ENCODE measurements at places on chromosomes 4 and X.
A peak's percentile ranks its signal among the peaks of the same experiment; 100 is the strongest.

DNA sequence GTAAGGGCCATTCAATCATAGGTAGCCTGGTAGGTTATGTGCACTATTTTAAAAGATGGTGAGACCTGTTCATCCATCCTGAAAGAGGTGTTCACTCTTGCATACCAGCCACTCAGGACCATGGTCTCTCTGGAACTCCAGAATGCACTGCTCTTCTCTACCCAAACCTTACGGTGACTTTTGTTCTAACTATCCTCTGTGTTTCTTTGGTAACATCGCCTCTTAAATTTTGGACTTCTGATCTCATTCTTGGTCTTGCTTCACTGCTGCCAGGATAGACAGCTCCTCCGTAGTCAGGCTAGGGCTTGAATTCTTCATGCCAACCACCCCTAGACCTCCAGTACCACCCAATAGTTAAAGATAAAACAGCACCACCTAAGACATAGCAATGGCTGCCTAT lies 346.3 kb upstream of the GALNT7 start:
- DNase-seq, result no peak

GRCh38 chr4:89217604-89218003 lies 90.0 kb downstream of the GPRIN3 start:
- no peak for DNase-seq

DNA sequence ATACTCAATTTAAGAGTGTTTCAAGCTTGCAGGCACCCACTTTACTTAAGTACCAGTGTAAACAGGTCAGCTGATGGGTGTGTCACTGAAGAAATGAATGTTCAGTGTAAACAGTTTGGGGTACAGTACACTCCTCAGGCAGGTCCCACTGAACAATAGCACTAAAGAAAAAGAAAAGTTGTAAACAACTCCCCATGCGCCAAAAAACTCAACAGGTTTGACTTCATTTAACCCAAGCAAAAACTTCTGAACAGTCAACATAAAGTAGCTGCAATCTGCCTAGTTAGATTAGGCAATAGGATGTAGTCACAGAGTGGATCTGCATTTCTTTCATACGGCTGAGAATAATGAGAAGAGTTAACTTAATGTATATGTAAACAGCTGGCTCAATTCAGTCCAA lies 93.2 kb downstream of the FAM13A start:
- peak; percentile 56 for DNase-seq

- no peak for DNase-seq
Measured at GRCh38 chrX:6383488-6383887, 151.4 kb downstream of the VCX3A start.

DNA sequence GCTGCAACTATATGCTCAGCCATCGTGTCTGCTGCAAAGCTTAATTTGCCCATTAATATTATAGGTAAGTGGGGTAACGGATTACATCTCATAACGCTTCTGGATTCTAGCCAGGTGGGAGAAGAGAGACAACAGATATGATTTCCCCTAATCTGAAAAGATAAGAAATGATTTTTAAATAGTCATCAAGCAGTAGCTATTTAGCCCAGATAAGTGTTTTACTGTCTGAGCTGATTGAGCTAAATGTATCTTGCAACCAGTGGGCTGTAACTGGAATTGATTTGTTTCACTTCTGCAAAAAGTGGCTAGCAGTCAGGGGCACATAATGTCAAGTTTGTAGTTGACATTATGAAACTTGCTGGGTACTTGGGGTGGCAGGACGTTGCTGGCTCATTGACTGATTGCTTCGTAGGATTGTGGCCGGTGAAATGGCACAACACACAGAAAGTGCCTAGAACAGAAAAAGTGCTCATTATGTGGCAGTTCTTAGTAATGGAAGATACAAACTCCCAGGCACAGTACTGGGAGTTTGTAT lies 18.5 kb downstream of the LAP3 start:
- no peak for DNase-seq

- DNase-seq, result no peak
Measured at GRCh38 chrX:152873361-152873760, 24.5 kb upstream of the ZNF185 start.

GRCh38 chrX:9913146-9913433 lies 54.1 kb upstream of the CLDN34 start:
- peak; percentile 22 for DNase-seq

DNA sequence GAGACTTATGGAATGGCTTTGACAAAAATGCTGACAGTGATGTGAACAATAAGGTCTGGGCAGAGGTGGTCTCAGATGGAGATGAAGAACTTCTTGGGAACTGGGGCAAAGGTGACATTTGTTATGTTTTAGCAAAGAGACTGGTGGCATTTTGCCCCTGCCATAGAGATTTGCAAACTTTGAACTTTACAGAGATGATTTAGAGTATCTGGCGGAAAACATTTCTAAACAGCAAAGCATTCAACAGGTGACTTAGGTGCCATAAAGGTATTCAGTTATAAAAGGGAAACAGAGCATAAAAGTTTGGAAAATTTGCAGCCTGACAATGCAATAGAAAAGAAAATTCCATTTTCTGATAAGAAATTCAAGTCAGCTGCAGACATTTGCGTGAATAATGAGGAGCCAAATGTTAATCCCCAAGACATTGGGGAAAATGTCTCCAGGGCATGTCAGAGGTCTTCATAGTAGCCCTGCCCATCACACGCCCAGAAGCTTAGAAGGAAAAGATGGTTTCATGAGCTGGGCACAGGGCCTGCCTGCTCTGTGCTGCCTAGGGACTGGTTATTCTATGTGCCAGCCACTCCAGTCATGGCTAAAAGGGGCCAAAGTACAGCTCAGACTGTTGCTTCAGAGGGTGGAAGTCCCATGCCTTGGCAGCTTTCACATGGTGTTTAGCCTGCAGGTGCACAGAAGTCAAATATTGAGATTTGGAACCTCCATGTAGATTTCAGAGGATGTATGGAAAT lies 782.2 kb downstream of the TRAM1L1 start:
- no peak for DNase-seq

DNA sequence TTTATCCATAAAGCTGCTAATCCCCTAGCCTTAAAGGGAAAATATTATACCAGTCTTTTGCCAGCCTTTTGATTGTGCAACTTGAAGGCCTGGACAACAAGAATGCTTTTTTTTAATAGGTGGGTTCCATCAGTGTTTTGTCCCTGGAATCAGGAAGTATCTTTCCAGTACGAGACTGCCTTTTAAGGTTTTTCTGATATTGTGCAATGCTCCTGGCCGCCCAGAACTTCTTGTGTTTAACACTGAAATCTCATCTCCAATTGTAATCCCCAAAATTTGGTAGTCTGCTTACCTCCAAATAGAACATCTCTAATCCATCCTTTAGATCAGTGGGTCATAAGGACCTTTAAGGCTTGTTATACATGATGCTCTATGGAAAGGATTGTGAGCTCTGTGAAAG lies 256.7 kb downstream of the NAF1 start:
- DNase-seq, result no peak

DNA sequence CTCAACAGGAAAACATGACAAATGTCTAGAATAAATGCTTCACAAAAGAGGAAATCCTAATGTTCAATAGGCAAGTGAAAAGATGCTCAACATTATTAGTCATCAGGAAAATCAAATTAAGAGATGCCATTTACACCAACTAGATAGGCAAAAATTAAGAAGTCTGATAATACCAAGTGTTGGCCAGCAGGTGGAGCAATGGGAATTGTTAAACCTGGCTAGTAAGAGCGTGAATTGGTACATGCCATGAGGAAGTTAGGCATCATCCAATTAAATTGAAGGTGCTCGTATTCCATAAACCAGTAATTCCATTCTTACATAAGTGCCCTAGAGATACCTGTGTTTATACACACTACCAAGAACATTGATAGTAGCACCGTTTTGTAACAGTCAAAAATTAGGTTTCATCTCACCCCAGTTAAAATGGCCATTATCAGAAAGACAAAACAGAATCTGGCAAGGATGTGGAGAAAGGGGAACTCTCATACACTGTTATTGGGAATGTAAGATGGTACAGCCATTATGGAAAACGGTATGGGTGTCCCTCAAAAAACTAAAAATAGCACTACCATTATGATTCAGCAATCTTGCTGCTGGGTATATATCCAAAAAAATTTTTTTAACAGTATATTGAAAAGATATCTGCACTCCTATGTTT lies 14.0 kb upstream of the ZCCHC18 start:
- peak; percentile 62 for DNase-seq

DNA sequence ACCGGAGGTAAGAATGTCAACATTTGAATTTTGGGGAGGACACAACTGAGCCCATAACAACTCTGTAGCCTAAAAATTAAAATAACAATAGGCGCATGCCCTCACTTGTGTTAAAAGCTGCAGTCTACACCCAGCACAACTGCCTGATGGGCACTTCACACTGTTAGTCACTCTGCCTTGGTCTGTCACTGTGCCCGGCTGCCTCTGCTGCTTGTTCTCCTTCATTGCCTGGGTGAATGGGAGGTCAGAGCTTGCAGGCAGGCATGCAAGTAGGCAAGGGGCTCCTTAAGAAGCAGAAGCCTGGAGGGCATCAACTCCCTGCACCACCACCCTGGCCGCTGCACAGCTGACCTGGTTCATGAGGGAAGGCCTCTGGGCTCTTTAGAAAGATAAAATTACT lies 374.8 kb downstream of the MID1IP1 start:
- no peak for DNase-seq

DNA sequence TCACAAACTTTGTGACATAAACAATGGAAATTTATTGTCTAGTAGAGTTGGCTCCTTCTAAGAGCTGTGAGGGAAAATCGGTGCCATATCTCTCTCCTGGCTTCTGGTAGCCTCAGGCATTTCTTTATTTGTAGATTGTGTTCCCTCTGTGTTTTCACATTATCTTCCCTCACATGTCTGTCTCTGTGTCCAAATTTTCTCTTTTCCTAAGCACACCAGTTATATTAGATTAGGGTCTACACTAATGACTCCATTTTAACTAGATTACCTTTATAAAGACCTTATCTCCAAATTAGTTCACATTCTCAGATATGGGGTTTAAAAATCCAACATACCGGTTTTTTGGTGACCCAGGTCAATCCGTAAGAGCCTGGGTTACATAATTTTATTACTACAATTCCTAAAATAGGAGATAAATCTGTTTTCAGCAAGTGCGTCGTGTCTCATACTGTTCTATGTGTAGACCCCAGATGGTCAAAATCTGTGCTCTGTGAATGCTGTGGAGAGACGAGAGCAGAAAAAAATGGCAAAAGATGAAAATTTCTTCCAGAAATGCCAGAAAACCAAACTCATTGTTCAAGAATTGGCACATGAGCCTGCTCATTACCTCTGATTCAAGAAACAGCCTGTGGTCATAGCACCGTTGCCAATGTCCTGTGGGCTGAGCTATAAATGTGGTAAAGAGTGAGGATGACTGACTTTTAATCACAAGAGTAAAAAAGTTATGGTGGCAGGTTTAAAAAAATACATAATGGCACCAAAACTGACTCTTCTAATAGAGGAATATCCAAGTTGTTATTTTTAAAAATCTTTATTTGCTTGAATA lies 574.7 kb downstream of the PCDH7 start:
- DNase-seq, result no peak

GRCh38 chr4:22483551-22483981 lies 32.3 kb downstream of the ADGRA3 start:
- peak; percentile 86 for DNase-seq

- DNase-seq, result no peak
Measured at GRCh38 chrX:38008658-38009057, 2.3 kb downstream of the SYTL5 start.

GRCh38 chr4:67869580-67870190 lies 14.1 kb downstream of the TMPRSS11D start:
- no peak for DNase-seq

DNA sequence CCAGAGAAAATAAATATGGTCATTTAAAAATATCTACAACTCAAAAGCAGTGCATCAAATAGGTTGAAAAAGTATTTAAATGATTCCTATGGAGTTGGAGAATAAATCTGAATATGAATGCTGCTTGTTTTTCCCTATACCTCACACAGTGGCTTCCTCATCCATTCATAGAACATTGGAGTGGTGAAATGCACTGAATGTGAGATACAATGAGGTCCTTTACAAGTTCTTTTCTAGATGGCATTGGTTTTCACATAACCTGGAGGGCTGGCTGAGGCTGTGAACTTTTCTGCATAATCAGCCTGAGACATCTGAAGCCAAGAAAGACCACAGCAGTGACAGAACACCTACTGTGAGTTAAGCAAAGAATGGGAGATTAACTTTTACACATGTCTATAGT lies 279.1 kb upstream of the NRK start:
- DNase-seq, result no peak

DNA sequence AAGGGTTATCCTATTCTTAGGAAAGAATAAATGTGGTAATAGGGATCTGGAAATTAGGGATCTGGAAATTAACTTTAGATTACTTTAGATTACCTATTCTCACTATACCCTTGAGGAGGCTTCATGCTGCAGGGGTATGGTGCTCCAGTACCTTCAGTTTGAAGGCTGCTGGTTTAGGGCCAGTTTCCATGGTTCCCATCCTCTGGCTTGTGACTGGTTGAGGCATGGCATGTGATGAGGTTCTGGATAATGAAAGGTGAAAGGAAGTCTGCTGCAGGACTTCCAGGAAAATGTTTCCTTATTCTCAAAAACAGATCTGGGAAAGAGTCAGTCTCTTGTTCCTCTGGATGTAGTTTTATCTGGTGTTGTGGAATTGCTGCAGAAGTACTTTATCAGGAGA lies 25.9 kb downstream of the FRAS1 start:
- DNase-seq, result no peak

GRCh38 chrX:3346501-3347259 lies at the start of gene MXRA5:
Gene MXRA5 (minus strand): TSS chrX:3346652. CDS start chrX:3343833, 2,819 bp downstream.
- no peak for DNase-seq

DNA sequence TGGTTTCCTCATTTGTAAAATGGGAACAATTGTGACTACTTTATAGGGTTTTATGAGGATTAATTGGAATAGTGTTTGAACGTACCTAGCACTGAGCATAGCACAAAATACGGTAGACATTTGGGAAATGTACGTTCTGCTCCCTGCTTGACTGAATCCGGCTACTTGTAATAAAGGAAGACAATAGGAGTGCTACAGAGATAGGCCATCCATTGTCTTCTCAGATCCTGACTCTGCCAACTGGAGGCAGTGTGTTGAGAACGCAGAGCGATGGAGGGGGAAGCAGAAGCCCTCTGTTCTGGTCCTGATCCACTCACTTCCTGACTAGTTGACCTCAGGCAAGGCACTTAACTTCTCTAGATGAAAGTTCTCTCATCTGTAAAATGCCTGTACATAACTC lies 26.4 kb downstream of the ENPP6 start:
- no peak for DNase-seq

DNA sequence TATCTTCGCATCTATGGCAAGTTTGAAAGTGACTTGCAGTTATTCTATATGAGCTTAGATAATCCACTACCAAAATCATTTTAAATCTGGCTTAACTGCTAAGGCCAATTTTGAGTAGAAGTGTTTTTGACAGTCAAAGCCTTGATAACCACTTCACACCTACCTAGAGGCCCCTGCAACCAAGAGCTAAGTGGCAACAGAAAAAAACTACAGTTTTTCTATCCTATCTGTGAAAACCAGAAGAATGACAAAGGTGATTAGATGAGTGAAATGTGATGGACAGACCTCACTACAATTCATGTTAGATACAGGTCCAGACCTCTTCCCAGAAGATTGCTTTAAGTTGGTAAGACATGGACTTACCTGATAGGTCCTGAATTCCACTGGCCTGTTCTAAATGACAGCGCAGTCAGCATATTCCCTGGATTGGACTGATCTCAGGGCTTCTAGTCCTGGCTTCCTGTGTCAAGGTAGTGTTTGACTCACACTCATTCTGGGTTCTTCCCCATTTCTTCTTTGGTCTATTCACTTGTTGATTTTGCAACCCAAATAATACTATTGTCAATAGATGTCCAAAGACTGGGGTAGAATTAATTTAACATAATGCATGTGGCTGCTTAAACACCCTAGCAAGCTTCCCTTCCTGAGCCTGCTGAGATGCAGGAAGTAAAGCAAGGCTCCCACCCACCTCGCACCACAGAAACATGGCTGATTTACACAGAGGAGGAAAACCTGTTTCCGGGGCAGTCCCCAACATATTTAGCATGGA lies 65.1 kb downstream of the PPP3CA start:
- no peak for DNase-seq
